Activated naive CD4-positive, alpha-beta T cell treated with anti-CD3 and anti-CD28 coated beads, Interleukin-2, amount 50 U/mL, for 72 hours (primary cell): ENCODE measurements at places on chromosomes 1 and 21. TPM values are rescaled to one million over a fixed set of nuclear protein-coding genes. Genes with fewer than 3 reads are reported as not detected.

DNA sequence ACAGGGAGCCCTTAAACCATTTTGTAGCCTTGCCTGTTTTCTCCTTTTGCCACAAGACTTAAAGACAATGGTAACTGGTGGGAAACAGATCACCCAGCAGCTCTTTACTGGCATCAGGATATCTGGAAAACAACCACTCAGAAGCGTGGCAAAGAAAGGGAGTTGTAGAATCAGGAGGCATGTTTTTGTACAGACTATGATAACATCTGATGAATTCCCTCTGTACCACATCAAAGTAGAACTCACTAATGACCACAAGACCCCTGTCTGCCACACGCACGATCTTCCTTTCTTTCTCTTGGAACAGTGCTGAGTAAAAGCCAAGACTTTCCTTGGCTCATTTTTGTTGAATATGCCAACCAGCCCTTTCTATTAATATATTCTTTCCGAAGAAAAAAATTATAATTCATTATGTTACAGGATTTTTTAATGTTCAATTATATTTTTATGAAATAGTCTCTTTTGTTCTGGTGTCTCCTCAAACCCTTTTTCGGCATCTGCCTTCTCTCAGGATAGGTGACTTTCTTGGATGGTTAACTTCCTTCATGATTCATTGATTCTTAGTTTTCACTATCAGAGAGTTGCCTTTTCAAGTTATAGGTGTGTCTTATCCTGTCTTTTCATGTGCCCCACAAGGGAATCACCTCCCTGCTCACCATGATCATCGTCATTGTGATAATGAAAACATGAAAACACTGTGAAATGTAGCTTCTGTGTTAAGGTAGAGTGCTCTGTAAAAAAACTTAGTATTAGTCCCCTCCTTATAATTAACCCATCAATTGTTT, 7.9 kb upstream of the PHGDH start:
- no peak for DNase-seq

- no peak for DNase-seq
These were observed 130.1 kb upstream of the CTTNBP2NL start for GRCh38 chr1:112265931-112266330.

DNA sequence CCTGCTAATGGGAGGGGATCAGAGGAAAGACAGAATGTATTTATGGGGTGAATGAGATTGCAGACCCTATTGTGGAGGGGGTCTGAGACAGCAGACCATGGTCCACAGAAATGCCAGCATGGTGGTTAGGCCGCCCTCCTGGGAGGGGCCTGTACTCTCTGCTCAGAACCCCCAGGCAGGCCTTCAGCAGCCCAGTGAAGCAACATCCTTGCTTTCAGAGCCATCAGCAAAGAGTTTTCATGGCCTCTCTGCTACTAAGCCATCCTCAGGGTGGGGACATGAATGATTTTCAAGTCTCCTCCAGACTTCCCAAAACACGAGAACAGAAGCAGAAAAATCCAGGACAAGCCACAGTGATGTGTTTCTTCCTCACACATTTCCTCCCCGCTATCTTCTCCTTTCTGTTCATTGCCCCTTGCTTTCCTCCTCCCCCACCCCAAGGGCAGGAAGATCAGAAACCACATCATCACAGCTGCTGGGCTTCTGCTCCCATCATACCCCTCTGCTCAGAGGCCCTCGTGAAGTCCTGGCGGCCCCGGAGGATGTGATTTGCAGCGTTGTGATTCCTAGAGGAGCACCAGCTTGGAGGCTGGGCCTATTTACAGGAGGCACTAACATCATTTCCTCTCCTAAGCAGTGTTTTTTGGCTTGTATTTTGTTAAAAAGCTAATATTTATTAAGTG, 48.0 kb downstream of the ABCA4 start:
- DNase-seq: no peak

DNA sequence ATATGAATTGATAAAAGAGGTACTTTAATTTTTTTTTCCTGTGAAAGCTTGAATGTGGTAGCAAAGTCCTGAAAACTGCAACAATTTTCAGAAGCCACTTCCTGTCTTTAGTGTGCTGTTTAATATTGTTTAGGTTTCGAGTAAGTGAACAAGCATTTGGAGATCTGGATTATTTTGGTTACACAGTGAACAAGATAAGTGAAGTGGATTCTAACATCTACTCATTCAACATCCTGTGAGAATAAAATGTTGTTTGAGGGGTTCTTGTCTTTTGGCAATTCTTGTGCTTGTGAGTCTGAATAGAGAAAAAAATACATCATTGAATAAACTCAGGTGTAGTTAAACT, 35.2 kb upstream of the PLA2G4A start:
- DNase-seq: no peak

GRCh38 chr1:201241736-201242135, 41.6 kb upstream of the PKP1 start:
- DNase-seq: no peak

GRCh38 chr1:85605484-85606413, 25.2 kb downstream of the CCN1 start:
- DNase-seq: no peak

- no peak for DNase-seq
These were observed 210.9 kb downstream of the LTN1 start for GRCh38 chr21:28781602-28782276.

- no peak for DNase-seq
These were observed 24.1 kb downstream of the BCL9 start for GRCh38 chr1:147565189-147565980.

GRCh38 chr1:205714190-205714905, 34.0 kb upstream of the SLC45A3 start:
- no peak for DNase-seq

GRCh38 chr21:25373126-25374082, 233.9 kb downstream of the MRPL39 start:
- no peak for DNase-seq

DNA sequence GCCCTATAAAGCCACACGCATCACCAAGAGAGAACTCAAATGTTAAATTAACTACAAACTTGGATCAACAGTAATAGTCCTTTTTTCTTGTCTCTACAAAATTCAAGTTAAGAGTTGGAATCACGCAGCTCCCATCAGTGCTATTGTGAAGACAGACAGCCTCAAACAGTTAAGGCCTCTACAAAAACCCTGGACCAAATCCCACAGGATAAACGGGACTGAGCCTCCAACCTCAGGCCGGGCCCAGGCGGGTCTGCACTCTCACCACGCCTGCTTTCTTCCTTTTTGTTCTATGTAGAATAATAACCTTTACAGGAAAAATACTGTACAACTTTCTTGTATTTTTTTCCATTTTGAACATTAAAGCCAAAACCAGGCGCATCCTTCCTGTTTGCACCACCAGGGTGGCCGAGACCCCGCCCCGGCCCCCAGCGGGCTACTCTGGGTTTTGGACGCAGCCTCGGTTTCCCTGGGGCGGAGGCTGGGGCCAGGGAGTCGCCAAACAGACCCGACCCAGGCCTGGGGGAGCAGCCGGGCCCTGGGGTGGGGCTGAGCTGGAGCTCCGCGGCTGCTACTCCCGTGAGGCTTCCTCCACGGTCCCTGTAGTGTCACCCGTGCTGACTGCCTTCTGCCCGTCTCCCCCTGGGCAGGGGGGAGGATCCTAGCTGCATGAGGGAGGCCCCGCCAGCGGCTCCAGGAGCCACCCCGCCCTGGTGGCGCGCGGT, 158.4 kb downstream of the CASZ1 start:
- no peak for DNase-seq

GRCh38 chr1:17913326-17914115, 158.4 kb downstream of the ACTL8 start:
- DNase-seq: no peak

- DNase-seq: no peak
These were observed 94.4 kb downstream of the GPR161 start for GRCh38 chr1:168042362-168042761.

DNA sequence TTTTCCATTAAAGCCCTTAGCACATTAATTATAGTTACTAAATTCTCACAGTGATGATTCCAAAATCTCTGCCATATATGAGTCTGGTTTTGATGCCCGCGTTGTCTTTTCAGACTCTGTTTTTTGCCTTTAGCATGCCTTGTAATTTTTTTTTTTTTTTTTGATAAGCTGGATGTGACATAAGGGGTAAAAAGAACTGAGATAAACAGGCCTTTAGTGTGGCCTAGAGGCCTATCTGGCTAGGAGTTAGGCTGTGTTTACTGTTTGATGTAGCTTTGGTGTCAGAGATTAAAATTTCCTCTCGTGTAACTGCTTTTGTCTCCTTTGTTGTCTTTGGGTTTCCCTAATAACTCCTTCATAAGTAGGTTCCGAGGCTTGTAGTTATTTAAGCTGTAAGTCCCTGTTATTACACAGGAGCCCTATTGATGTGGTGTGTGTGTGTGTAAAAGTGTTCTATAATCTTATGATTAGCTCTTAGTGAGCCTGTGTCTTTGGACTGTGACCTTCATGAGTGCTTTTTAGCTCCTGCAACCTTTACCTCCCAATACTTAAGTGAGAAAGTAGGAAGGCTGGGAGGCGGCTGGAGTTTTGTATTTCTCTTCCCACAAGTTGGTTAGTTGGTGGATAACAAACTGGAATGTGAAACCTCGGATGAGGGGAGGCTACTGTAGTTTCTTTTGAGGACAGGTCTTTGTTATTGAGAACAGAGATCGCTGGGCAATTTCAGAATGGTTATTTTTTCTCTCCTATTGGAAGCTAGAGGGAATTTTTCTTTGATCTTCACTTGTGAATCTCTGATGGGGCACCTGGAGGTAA, 19.3 kb downstream of the HS2ST1 start:
- no peak for DNase-seq

DNA sequence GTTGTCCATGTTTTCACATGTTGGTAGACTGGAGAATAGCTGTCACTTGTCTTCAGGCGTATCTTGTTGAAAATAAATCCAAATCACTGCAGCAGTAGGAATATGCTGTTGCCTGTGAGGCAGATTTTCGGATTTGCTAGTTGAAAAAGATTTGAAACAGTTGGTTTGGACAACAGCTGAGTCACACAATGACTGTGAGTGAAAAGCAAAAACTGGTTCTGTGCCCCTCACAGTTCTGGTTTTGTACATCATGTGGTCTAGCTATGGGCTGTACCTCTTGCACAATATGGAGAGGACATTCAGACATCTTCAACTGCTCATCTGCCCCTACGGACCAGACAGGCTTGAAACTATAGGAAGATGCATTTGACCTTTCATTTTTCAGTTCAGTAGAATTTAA, 1.8 kb downstream of the ARF1 start:
- no peak for DNase-seq

The CFHR3 gene
- total RNA-seq: not detected

The CFHR1 gene
- total RNA-seq: not detected

The SFN gene
- 1.1 TPM for total RNA-seq
